ENCODE measurements at places on chromosomes 1 and 21. TPM values are rescaled to one million over a fixed set of nuclear protein-coding genes. Genes with fewer than 3 reads are reported as not detected.

Gene LRRC7
- total RNA-seq: not detected

- DNase-seq: peak; percentile 78
These were observed 40.6 kb upstream of the CLIC4 start for GRCh38 chr1:24704411-24705259.

Gene PRR9
- total RNA-seq: not detected

Gene SLC45A1
- total RNA-seq: 1.1 TPM

DNA sequence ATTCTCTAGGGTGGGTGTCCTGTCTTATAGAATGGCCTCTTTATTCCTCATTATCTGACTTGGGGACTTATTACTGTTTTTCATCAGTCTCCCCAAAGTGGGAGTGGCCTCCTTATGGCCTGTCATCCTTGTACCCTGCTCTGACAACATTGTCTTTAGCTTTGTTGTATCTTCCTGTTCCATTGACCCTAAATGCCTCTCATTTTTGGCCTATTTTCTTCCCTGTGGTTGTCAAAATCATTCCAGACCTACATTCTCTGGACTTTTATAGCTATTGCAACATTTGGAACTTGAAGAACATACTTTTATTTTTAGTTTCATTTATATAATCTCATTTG, 9.7 kb downstream of the SFT2D2 start:
- no peak for DNase-seq

GRCh38 chr1:1130206-1131120, 14.6 kb upstream of the C1orf159 start:
- no peak for DNase-seq

DNA sequence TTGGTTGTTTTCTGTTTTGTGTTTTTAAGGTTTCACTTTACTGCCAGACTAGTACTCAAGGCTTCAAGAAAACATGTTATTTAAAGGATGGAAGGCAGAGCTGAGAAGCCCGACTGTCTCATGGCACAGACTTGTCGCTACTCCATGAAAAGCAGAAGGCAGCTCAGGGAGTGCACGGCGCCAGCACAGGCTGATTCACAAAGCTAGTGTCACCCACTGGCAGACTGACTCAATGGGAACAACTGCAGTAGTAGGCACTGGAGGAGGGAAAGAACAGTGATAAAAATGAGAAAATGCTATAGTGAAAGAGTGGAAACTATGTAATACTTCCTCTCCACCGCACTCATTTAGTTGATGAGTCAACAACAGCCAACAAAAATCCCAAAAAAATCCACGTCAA, 14.7 kb downstream of the HSF2BP start:
- no peak for DNase-seq

DNA sequence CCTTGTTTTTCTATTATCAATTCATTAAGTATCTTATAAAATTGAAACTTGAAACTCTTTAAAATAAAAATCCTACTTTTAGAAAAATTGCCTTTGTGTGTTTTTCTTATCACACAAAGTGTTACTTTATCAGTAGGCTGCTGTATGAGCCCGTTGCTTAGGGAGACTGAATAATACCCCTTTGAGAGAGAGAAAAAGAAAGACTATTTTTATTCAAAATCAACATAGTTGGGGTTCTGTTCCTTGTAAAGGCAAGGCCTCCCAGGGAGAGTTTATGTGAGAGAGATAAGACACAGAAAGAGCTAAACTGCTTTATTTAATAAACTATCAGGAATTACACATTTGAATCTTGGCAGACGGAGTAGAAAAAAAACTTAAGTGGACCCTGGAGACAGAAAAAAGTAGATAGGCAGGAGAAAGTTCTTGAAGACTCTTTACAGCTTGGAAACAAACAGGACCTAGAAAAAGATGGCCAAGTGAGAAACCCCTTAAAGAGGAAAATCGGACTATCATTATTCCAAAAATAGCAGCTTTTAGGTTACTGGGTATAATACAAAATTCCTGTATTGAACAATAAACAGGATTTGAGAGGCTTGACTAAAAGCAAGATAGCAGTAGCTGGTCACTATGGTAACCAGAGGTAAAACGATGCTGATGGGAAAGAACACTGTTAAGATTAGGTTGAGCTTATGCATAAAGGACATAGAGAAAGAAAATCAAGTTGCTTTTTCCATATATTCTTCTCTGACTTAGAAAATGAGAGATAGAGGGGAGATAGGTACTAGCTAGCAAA, 170.9 kb downstream of the LRRC7 start:
- DNase-seq: no peak

GRCh38 chr1:222539951-222540597, 7.8 kb downstream of the HHIPL2 start:
- no peak for DNase-seq

Gene PRCC
- total RNA-seq: 43.1 TPM

Gene CFHR3
- total RNA-seq: 20.9 TPM

DNA sequence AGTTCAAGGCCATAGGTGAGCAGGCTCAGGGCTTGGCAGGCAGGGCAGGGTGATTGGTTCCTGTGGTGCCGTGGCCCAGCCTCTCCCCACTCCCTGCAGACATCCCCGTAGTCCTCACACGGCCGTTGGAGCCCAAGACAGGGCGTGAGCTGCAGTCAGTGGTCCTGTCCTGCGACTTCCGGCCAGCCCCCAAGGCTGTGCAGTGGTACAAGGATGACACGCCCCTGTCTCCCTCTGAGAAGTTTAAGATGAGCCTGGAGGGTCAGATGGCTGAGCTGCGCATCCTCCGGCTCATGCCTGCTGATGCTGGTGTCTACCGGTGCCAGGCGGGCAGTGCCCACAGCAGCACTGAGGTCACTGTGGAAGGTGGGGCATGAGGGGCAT, 71.9 kb downstream of the OBSCN start:
- no peak for DNase-seq

DNA sequence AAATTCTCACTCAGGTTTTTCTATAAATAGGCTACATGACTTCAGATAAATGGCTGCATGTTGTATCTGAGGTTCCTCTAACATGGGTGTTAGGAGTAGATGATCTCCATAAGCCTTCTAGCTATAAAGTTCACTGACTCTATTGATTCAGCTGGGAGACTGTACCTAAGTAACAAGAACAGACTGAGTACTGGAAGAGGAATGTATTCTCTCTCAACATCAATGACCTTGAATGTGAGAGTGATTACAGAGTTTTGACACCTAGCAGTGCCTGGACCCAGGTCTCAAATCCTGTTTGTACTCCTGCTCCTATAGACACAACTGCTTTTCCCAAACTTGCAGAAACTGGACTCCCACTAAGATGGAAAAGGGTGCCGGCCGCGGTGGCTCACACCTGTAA, 8.6 kb upstream of the SLC19A2 start:
- DNase-seq: no peak

- no peak for DNase-seq
These were observed 473.5 kb downstream of the PTPRU start for GRCh38 chr1:29709704-29710280.

DNA sequence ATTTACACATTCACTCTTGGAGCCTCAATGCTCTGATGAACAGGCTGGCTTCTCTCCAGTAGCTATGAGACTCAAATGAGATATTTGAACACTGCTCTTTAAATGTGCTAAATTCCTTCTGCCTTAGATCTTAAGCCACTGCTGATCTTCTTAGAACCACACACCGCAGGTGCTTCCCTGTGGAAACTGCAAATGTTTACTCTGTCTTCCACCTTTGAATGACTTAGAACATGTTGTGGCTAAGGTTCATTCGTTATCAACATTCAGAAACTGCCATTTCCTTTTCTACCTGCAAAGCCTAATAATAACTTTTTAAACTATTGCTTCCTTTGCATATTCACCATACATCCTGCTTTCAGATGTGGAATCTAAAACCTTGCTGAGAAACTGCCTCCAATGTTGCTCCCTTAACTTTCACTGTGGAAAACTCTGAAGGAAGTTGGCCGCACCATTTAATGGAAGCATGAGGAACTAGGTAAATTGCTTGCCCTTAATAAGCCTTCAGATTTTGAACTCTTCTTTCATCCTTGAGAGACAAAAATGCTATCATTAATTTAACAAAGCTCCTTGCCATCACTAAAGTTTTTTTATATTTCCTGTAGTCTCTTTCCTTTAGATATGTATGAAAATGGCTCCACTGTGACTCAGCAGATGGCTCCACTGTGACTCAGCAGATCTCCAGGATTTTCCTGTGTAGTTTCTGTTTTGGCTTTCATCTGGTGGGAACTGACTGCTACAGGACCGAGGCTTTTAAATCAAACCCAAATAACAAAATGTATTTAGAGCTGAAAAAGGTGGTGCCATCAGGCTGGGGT, 143.8 kb downstream of the TNFSF18 start:
- no peak for DNase-seq

GRCh38 chr1:156075775-156076204, 6.5 kb downstream of the MEX3A start:
- peak; percentile 46 for DNase-seq
